ENCODE measurements at places on chromosomes 6 and 20. TPM values are rescaled to one million over a fixed set of nuclear protein-coding genes. Genes with fewer than 3 reads are reported as not detected.

Gene RBBP8NL
- not detected for total RNA-seq

Gene TUBB
- total RNA-seq: 1,002 TPM

Gene THEMIS
- total RNA-seq: 85.0 TPM

Gene TMEM244
- total RNA-seq: not detected

Gene BPI
- total RNA-seq: not detected

Gene EYS
- total RNA-seq: not detected

Gene MEP1A
- not detected for total RNA-seq

Gene GNAS-AS1
- total RNA-seq: 1.7 TPM

Gene PTCHD4
- not detected for total RNA-seq

Gene TMX4
- 42.0 TPM for total RNA-seq

Gene GSTA5
- total RNA-seq: not detected

Gene TRIM40
- total RNA-seq: not detected

Gene SIRPG
- total RNA-seq: 113 TPM

Gene ZBTB46
- total RNA-seq: 0.10 TPM

Gene HLA-DMB
- 9.6 TPM for total RNA-seq

Gene DEFB124
- total RNA-seq: not detected

Gene RAET1E
- total RNA-seq: not detected
